ENCODE measurements at places on chromosomes 2 and 18. TPM values are rescaled to one million over a fixed set of nuclear protein-coding genes. Genes with fewer than 3 reads are reported as not detected.

DNA sequence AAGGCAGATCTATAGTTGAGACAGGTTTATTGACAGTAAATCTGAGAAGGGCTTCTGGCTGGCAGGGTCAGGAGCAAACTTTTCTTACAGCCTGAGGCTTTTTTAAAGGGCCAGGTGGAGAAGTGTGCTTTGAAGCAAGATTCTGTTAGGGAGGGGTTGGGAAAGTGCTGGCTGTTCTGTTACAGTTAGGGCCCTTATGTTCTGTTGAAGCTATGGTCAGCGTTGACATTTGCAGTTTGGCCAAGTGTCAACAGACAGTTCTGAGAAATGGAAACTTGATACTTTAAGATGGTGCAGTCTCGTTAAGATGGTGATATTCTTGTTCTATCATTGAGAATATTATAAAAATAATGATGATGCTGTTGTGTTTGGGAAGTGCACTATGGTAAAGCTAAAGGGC is 154.2 kb downstream of the RDH14 start:
- no peak for ATAC-seq

DNA sequence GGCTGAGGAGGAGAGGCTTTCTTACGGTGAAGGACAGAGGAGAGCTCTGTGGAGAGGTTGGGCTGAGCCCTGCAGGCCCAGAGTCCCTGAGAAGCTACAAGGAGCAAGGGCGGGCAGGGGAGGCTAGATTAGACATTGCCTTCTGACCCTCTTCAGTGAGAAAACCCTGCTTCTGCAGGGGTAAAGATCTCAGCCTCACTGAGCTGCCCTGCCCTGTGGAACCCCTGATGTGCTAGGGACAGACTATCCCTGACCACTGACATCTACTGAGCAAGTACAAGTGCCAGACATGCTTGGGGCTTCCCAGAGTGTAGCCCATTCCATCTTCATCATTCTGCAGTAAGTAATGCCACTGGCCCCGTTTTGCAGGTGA is 111.5 kb downstream of the CYP26B1 start:
- ATAC-seq = no peak

GRCh38 chr18:13372531-13372951 is 154.0 kb downstream of the LDLRAD4 start:
- ATAC-seq = no peak

The CTAGE1 gene
- not detected for total RNA-seq

- ATAC-seq = peak; percentile 48
Observed at GRCh38 chr2:127811397-127812321, 688 bp upstream of the WDR33 start.

Measured in esophagus mucosa (tissue), 1 donor.